ENCODE measurements at places on chromosomes 7 and 10.

GRCh38 chr10:5071411-5072198 is 22.6 kb upstream of the AKR1C3 start:
- no peak for DNase-seq

DNA sequence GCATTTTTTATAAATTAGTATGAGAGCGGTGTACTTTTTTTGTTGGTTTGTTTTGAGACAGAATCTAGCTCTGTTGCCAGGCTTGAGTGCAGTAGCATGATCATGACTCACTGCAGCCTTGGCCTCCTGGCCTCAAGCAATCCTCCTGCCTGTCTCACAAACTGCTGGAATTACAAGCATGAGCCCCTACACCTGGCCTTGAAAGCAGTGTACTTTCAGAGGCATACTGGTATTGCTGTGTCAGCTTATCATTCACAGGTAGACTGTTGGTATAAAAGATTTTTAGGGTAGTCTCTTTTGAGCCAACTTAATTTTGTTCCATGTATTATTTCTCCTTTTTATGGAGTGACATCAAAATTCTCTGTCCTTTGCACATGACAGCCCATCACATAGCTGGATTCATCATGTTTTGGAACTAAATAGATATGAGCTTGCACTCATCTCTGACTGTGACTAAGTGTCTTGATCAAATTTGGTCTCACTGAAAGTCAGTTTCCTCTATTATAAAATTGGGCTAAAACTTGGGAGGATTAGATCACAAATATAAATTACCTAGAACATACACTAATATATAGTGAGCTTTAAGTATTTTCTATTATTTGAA is 12.4 kb downstream of the GNAT3 start:
- DNase-seq: no peak

DNA sequence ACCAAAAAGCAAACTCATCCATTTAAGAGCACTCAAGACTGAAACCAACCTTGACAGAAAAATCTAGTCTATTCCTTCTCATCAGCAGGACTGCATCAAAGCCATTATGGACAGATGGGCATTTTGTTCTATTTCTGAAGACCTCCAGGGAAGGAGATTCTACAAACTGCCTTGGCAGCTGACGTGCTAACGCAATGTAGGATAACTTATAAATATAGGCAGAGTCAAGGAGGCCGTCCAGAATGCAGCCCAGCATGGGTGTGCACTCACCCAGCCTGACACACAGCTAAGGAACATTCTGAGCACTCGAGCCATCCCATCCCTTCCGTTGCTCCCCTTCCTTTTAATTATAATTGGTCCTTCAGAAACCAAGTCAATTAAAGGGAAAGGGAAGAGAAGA is 25.3 kb upstream of the NEBL start:
- DNase-seq: no peak

DNA sequence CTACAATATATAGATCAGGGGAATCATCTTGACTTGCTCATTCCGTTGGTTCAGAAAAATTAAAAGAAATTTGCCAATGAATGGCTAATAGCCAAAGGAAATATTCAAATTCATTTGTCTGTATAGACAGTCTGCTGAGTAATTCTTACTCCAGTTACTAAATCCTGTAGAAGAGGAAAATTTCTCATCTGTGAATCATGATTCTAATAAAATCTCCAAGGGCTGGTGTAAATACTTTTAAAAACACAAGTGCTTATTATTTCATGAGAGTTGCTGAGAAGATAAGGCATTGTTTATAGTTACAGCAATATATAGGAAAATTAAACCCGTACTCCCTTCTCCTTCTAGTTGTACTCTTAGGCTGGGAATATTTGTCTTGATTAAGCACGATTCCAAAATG is 53.0 kb downstream of the WNT2 start:
- DNase-seq: no peak

DNA sequence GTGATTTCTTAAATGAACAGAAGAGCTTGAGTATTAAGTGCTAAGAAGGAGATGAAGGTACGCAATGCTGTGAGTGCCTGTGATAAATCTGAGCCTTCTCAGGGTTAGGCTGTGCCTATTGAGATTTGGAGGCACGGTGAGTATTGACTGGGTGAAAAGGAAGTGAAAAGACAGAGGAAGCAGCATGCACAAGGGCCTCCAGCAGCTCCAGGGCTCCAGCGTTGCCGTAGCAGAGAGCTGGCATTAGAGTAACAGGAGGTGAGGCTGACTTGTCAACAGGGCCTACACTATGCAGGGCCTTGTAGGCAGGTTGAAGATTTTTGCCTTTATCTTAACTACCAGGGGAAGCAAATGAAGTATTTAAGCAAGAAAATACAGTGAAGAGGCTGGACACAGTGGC is 54.1 kb upstream of the PDCD4 start:
- no peak for DNase-seq

GRCh38 chr10:79221110-79222051 is 125.9 kb upstream of the PPIF start:
- no peak for DNase-seq

DNA sequence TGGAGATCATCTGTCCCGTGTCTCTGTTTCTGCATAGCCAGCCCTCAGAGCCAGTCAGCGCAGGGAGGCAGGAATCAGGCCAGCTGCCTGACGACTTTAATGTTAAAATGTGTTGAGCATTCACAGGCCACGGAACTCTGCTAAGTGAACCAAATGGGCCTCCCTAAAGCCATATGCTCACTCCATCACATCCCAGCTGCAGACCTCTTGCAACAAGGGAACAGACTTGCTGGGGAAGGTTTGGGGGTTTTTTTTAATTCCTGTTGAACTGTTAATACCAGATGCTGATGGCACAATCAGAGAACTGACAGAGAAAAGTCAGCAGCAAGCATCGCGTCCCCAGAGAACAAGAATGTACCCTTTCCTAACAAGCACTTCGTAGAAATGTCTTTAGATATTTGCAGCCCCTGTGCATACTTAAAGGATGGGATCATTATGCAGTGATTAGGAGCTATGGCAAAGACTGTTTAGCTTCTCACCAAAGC is 900.4 kb upstream of the AUTS2 start:
- no peak for DNase-seq

DNA sequence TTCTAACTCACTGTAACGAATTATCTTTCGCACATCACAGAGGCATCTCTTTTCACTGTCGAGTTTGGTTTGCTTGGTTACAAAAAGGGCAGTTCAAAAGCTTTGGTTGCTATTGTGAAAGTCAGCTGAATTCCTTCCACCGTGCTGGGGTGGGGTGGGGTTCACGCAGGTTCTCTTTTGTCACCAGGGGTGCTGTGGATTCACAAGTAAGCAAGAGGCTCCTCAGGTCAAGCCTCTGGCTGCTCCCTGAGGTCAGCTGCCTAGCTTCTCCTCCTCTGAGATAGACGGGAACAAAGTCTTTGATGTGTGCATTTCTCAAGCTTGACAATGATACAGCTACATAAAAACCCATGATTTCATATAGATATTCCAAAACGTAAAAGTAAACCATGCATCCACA is 47.7 kb downstream of the EGFR start:
- DNase-seq: no peak

GRCh38 chr10:116692225-116692624 is 50.1 kb downstream of the HSPA12A start:
- no peak for DNase-seq

DNA sequence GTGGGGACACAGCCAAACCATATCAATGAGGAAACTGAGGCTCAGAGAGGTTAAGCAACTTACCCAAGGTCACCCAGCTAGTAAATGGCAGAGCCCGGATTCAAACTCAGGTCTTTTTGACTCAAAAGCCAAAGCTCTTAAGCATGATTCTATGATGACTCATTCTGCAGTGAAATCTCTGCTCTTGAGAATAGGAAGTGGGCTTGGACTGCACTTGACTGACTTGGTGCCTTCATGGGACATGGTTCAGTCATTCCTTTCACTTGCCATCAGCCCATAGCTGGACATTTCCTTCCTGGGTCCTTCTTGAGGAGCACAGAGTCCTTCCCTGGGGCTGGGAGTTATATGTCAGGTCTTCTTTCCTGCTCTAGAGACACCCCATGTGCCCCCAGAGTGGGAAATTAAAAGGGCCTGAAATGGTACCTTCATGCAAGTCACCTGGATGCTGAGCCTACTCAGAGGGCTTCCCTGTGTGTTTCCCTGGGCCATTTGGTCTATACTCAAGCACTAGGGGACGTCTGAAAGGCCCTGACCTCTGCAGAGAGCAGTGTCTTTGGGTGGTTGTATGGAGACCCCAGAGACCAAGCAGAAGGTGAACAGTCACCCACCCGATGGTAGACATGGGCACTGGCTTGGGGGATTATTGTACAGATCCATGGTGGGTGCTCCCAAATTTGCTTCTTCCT is 62.4 kb upstream of the SDK1 start:
- DNase-seq: no peak

GRCh38 chr10:74684462-74684861 is 141.9 kb upstream of the KAT6B start:
- DNase-seq: no peak

- DNase-seq: peak; percentile 83
Observed at GRCh38 chr10:100327007-100327717, 2.9 kb downstream of the PKD2L1 start.

DNA sequence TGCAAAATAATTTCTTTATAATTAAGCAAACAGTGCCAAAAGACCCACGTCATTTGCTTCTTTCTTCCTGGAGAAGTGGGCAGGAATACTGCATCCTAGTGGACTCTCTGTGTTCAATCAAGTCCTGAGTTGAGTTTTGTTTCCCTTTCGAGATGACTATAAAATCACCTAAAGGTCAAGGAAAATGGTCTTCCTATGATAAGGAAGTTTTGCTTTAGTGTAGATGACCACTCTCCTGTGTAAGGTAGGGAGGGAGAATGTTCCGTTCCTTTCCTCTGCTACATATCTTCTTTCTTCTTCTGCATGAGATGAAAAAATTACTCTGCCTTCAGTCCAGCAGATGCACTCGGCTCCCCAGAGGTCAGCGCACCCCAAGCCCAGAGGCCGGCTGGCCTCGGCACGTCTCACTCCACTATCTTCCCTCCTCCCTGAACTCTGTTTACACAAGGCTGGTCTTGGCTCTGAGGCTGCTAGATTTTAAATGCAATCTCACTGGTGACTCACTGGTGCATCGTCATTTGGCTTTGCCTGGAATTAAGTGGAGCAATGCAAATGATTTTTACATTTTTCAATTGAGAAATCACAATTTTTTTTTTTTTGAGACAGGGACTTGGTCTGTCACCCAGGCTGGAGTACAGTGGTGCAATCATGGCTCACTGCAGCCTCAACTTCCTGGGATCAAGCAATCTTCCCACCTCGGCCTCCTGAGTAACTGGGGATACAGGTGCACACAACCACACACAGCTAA is 18.6 kb upstream of the VDAC2 start:
- no peak for DNase-seq

DNA sequence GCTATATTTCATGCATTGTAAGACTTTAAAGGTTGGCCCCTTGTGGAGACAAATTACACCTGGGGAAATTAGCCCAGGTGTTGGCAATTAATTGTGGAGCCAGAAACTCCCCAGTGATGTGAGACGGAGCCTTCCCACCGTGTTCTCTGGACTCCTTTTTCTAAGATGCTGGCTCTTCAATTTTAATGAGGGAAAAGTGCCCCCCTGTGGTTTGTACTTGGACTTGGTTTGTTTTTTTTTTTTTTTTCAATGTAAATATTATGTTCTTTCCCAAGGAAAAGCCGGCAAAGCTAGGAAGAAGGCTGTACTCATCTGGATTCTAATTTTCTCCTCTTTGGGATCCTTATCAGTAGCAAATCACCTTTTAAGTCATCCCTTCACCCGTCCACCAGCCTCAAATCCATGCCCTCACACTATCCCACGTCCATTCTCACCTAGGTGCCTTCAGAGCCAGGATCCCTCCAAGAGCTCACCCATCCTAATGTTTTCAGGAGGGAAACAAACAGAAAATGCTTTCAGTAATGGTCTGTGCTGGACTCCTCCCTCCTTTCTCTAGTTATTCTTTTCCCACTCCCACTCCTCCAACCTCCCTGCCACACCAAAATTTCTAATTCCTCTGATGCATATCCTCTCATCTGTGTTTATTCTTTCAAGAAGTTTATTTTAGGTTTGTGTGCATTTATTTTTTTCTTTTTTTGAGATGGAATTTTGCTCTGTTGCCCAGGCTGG is 20.4 kb upstream of the ST8SIA6 start:
- DNase-seq: no peak

GRCh38 chr10:128095027-128095752 is 31.0 kb downstream of the MKI67 start:
- no peak for DNase-seq

GRCh38 chr10:11871466-11871865 is 48.3 kb downstream of the PROSER2 start:
- no peak for DNase-seq

DNA sequence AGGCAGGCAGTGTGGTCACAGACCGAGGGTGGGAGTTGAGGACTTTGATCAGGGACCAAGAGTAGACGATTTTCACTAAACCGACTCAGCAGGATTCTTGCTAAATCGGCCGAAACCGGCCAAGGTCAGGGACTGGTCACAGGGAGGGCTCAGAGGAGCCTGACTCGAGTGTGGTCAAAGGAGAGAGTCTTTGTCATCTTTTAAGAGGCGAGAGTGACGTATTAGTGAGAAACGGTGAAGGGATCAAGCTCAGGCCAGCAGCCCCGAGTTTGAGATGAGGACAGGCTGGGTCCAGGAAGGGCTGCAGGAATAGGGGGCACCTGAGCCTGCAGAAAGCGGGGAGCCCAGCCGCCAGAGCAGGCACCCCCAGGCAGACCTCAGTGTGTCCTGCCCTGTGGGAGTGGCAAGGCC is 41.6 kb upstream of the FAM20C start:
- DNase-seq: no peak

DNA sequence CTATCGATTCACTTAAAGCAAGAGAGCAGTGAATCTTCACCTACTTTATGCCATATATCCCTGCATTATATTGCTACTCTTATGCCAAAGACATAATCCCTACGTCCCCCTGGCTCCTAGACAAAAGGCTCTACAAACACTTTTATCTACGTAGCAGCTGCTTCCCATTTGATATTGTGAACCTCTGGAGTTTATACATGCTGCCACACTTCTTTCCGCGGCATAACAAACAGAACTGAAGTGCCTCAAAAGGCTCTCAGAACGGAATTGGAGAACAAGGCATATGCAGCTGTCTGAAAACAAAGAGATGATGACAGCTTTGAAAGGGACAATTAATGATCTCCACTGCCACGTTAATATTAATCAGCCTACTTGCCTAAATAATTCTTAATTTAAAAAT is 985.6 kb upstream of the LRRN3 start:
- no peak for DNase-seq

DNA sequence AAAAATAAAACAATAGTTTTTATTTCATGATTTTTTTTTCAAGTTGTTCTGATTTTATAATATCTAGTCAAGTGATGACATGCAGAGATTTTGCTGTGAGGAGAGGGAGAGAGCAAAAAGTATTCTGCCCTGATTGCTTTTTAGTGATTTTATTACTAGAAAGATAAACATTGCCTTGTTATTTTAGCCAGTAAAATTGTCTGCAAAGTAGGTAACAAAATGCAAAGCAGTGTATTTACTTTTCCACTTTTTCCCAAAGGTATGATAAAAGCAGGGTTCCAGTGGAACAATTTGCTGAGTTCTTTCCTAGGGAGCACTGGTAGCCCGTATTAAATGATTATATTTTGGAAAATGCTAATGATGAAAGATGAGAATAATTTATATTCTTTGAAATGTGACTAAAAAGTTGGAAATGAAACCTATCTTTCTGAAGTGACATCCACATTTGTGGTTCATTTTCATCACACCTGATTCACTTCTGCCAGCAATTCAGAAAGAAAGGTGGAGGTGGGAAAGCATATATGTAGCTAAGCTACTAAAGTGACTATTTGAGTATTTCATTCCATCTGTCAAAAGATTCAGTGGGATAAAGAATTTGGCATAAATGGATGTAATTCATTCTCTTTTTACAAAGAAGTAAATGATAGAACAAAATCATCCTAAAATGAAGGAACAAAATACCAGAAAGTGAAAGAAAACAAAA is 300.3 kb downstream of the ADK start:
- no peak for DNase-seq

GRCh38 chr7:156050636-156051569 is 238.6 kb upstream of the SHH start:
- no peak for DNase-seq

Data from GM13977 (cell line).